Activated T-helper 1 cell treated with anti-CD3 and anti-CD28 coated beads, Interleukin-2, amount 50 U/mL, for 16 hours (primary cell): ENCODE measurements at places on chromosomes 6 and 20.

DNA sequence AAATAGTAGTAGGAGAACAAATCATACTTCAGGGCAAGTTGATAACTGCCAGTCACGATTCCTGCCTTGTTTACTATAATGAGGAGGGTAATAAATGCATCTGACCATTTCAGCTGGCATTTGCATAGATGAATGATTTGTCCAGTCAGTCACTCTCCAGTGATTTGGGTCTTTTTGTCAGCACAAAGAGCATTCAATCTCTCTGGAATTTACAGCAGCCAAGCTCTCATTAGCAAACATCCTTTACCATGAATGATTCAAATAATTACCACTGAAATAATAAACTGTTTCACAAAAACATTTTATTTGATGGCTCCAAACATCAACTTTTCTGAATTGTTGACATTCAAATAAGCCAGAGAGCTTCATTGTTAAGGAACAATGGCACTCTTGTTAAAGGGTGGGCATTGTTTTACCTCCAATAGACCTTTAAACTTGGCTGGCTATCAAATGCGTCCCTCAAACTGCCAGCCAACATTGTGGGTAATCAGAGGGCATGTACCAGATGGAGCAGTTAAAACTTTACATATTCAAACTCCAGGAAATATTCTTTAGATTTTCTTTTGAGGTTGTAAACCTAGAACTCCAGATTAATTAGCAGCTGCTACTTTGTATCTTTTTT is 30.0 kb upstream of the FBXL4 start:
- DNase-seq = no peak

GRCh38 chr6:76124018-76124417 is 51.6 kb upstream of the IMPG1 start:
- no peak for DNase-seq

DNA sequence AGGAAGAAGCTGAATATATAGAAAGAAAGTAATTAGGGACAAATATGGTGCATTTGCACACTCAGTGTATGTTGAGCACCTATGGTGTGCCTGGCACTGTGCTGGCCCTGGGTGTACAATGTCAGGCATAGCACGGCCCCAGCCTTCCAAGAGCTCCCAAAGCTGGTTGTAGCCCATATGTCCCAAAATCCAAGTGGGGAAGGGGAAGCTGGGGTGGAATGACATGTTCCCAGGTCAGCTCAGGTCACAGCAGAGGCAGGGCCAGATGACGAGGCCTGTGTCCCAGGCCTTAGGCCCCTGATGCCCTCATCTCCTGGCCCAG is 170.0 kb downstream of the VEGFA start:
- DNase-seq = no peak

DNA sequence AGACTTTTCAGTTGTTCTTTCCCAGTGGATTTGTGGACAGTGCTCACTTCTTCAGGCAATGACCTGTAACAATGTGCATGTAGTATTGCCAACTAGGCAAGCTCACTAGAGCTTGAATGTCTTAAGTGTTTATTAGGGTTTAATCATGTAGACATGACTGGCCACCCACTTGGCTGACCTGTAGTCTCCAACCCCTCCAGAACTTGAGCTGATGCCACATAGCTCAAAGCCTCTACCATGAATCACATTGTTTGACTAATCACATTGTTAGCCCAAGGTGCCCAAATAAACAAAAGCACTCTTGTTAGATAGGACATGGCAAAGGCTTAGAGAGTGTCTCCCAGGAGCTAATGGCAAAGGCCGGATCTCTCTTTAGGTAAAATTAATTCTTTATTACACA is 272.7 kb downstream of the GRIK2 start:
- no peak for DNase-seq

DNA sequence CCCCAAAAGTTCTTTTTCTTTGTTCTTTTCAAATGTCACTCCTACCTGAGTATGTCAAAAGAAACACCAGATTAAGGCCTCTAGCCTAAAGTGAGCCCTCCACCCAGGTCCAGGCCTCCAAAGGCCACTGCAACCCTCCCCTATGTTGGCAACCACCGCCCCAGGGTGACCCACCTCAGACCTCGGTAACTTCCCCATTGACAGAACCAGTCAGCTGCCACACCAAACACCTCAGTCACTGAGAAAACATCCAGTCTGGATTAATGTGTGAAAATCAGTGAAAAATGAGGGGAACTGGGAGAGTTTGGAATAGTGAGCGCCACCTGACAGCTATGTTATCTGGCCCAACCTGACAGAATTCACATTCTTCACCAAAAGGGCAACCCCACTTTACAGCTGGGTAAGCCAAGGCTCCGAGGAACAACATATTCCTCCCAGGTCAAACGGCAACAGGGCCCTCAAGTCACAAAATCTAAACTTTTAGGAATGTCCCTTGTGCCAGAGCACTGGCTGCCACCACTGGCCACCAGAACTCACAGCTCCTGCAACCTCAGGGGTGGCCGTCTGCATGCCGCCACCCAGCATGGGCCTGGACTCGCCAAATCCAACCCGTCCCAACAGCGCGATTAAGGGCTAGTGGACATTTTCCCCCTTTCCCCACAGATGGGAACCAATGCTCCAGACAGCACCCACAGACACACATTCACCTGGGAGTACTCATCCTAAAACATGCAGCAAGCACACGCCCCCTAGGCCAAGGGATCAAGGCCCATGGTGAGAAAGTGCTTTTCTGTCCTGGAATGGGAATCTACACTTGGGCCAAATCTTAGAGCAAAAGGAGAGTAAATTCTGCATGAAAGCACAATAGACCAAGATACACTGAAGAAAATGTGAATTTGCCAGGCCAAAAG is 4.8 kb downstream of the TAF4 start:
- DNase-seq = no peak

- no peak for DNase-seq
Observed at GRCh38 chr6:116330511-116330910, 40.2 kb upstream of the DSE start.

- no peak for DNase-seq
Observed at GRCh38 chr6:114939630-114940029, 596.8 kb upstream of the HS3ST5 start.

GRCh38 chr6:98835149-98836024 is 1.0 kb downstream of the POU3F2 start:
- no peak for DNase-seq

DNA sequence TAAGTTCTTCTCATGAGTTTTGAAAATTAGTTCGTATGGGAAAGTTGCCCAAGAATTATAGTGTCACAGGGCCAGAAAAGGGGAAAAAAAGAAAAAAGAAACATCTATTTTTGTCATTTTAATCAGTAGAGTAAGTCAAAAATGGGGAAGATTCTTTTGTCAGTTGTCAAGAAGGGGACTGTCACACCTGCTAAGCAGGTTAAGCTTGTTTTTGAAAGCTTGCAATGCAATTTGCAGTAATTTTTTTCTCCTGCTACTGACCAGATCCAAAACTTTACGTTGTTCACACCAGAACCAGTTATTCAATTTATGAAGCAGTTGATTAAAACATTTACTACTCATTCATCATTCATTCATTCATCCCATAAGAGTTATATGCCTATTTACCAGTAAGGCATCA is 171.4 kb downstream of the SOX4 start:
- DNase-seq = no peak

DNA sequence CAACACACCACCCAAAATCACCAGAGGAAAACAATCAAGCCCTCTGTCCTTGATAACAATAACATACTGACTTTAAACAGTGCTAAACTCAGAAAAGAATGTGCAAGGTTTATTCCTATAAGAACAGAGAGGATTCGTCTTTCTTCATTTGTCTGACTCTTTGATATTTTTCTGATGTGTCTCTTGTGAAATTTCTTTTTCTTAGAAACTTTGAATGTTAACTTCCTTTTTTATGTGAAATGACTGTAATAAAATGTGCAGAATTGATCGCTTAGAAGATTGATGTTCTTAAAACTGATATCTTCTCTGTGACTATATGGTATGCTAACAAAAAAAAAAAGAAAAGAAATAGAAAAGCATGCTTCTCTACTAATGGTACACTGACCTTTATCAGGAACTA is 947.4 kb upstream of the CITED2 start:
- DNase-seq = no peak

DNA sequence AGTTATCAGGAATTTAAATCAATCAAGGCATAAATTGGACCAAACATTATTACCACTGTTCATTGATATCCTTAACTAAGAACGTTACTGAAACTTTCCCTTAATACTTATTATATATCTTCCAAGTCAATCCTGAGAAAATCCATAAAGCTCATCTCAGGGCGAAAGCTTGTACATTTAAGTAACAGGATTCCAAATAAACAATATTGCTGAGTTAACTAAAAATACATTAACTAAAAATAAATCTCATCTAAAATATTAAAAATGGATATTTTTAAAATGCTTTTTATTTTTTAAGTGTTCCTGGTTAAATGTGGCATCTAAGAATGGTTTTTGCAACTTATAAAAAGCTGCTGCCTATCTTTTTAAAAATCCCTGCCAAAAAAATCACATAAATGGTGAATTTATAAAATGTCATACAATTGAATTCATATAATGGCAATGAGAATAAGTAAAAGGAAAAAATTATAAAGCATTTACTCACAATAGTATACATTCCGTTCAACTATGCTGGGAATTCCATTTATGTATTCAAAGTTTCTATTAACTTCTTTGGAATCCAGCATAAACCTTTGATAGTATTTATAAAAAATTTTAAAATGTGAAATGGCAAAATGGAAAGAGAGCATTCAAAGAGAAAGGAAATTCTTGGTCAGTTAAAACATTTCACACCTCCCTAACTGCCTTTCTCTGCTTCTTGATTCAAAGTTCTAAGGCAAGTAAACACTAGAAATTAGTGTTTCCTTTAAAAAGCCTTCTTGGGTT is 20.8 kb upstream of the GMDS start:
- DNase-seq = no peak

DNA sequence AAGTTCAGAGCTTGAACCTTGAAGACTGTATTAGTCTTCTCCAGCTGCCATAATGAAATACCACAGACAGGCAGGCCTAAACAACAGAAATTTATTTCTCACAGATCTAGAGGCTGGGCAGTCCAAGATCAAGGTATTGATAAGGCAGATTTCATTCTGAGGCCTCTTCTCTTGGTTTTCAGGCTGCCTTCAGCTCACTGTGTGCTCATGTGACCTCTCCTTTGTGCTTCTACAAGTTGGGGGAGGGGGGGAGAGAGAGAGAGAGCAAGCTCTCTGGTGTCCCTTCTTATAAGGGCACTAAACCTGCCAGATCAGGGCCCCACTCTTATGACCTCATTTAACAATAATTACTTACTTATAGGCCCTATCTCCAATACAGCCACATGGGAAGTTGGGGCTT is 102.6 kb upstream of the RSPO3 start:
- no peak for DNase-seq

- DNase-seq = no peak
Observed at GRCh38 chr6:15555101-15556038, 107.5 kb downstream of the DTNBP1 start.

- no peak for DNase-seq
Observed at GRCh38 chr6:19478273-19478672, 358.9 kb upstream of the ID4 start.

- DNase-seq = no peak
Observed at GRCh38 chr20:46260480-46260879, 47.8 kb downstream of the CDH22 start.

GRCh38 chr20:38125157-38126056 is 39.7 kb downstream of the TGM2 start:
- no peak for DNase-seq

- DNase-seq = no peak
Observed at GRCh38 chr6:142420802-142421201, 119.0 kb downstream of the ADGRG6 start.

DNA sequence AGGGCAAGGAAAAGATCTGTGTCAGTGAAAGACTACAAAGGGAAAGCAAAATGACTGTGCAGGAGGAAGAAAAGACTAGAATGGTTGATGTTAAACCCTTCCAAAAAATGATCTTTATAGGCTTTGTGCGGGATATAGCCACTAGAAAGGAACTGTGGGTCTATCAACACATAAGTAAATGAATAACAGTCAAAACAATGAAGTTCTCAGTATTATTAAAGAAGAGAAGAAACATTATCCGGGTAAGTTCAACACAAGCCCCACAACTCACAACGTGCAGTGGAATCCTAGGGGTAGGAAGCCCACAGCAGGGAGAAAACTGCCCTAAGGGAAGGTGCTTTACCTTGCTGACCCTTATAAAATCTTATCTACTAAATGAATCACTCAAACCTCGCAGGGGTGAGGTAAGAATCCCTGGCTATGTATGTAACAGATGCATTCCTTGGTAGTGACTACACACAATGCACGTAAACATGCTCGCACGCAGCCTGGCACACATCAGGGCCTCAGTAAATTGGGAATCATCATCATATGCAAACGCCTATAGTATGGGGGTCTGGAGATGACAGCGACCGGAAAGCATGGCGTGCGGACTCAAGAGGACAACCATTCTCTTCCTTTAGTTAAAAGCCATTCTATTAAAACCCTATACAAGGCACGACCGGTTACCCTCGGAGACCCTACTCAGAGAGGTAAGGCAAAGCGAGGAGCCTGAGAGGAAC is 11.3 kb downstream of the TFAP2A start:
- no peak for DNase-seq

DNA sequence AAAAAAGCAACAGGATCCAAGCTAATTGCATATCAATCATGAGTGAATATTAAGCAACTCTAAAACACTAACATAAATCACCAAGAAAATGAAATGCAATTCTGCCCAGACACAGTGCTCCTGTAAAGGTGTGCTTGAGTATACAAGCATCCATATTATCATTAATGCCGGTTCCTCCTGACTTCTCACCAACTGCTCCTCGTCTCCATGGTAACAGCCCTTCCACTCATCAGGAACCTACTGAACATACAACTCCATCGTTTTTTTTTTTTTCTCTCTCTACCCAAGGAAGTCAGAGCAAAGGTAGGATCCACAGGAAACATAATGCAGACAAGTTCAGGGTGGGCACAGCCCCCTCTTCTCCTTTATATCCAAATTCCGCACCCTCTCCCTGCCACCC is 12.4 kb downstream of the GABBR1 start:
- no peak for DNase-seq

GRCh38 chr6:144335311-144335861 is 50.3 kb downstream of the UTRN start:
- DNase-seq = no peak

GRCh38 chr6:118161343-118161742 is 254.3 kb downstream of the SLC35F1 start:
- DNase-seq = no peak

DNA sequence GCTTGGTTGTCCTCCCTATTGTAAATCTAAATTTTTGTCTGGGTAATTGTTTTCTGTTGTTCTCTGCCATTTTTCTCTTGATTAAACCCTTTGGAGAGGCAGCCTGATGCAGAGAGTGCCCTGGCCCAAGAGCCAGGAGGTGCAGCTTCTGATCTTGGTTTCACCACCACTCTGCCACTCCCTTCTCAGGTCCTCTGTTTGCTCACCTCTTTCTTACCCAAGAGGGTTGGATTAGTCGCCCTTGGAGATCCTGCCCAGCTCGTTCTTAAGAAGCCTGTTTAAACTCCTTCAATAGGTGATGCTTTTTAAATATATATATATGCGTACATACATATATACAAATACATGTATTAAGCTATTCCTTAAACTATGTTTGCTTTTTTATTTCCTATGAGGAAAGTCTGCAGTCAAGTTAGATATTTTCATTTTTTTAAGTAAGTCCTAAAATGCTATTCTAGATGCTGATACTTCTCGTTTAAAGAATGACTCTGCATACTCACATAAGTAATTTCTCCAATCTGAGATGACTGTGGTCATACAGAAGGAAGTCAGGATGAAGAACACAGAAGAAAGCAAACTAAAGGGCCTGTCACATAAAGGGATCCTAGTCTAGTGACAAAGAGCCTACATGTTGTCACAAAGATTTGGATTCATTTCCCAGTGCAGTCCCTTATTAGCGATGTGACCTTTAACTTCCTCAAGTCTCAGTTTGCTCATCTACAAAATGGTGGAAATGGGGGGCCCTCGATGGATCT is 19.9 kb downstream of the TPD52L1 start:
- DNase-seq = no peak
